ENCODE measurements at places on chromosomes 7 and 10.

- DNase-seq, result peak; percentile 86
Measured at GRCh38 chr7:27095897-27096767, at the start of gene HOXA1. TSS of gene HOXA1 (minus strand) at chr7:27096000. CDS start at chr7:27095912, 88 bp downstream.

- no peak for DNase-seq
Measured at GRCh38 chr10:33382216-33382600, 47.7 kb upstream of the NRP1 start.

DNA sequence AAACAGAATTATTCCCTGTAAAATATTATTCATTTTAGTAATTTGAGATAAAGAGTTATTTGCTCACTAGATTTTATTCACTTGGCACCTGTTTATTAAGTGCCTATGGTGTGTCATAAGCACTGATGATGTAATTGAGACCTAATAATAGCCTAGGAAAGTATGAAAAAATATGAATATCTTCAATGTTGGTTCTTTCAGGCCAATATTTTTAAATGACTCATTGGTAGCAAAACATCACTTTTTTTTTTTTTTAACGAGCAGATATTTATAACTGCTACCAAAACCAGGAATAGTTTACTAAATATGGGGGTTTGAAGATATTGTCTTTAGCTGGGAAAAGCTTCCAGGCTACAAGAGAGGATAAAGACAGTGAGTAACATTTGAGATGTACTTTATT is 228.0 kb downstream of the PRKG1 start:
- DNase-seq, result no peak

GRCh38 chr7:101294832-101295121 is 26.8 kb downstream of the IFT22 start:
- DNase-seq, result no peak

GRCh38 chr7:139543801-139544603 is 20.5 kb downstream of the CLEC2L start:
- DNase-seq, result peak; percentile 22

GRCh38 chr10:75291805-75292204 is 56.0 kb upstream of the COMTD1 start:
- DNase-seq, result no peak

DNA sequence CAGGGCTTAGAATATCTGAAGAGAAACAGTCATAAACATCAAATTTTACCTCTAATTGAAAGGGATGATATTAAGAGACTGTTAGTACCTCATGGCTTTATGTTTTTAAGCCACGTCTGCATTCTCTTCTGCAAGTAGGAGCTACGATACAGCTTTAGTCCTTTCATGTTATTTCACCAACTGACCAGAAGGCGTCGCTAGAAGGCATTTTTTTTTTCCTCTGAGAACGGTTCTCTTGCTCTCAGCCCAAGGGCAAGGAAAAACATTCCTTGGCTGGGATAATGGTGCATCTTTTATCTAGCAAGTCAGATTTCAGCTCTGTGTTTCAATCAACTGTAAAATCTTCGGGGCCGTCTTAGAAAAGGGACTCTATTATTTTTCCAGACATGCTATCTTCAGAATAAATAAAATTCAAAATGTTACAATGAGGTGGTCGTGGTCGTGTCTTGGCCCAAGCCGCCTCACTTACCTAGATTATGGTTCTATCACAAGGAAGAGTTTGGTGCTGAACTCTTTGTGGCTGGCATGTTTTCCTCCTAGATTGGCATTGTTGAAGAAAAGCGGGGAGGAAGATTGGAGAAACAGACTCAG is 41.6 kb upstream of the LYZL2 start:
- peak; percentile 70 for DNase-seq

GRCh38 chr7:36161996-36162395 is 8.9 kb downstream of the EEPD1 start:
- DNase-seq, result peak; percentile 6

- DNase-seq, result no peak
Measured at GRCh38 chr10:43218206-43218950, 48.5 kb downstream of the RASGEF1A start.

DNA sequence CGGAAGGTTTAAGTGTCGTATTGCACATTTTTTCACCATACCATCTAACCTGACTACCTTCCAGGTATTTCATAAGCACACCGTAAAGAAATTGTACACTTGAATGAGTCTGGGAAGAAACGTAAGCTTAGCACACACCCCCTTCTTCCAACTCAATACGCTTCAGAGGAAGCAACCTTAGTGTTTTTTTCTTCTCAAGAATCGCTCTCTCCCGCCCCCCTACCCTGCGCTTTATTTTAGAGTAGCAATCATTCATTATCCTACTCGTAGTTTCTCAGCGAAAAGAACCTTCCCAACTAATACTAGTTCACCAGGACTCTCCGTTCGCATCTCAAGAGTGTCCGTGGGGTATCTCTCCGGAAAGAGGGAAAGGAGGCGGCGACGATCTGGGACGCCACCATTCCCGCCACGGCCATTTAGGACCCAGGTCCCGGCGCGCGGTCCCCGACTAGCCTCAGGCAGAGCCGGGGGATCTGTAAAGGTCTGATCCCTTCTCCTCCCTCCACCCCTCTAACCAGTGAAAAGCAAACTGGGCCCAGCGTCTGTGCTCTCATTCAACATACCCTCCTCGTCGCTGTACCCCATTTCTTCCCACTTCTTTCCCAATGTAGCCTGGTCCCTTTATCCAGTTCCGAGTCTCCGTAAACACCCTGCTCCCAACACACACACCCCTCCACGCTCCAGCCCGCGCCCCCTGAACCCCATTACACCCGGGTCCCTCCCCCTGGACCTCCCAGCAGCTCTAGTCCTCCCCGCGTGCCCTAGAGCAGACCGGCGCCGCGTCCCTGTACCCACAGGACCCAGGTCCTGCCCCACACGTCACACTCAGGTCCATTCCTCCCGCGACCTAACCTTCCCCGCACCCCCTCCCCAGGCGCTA is 16.0 kb downstream of the MYOZ1 start:
- peak; percentile 85 for DNase-seq

GRCh38 chr7:87715545-87715944 is 87.3 kb downstream of the RUNDC3B start:
- no peak for DNase-seq

GRCh38 chr7:17598846-17599245 is 300.4 kb downstream of the AHR start:
- no peak for DNase-seq

DNA sequence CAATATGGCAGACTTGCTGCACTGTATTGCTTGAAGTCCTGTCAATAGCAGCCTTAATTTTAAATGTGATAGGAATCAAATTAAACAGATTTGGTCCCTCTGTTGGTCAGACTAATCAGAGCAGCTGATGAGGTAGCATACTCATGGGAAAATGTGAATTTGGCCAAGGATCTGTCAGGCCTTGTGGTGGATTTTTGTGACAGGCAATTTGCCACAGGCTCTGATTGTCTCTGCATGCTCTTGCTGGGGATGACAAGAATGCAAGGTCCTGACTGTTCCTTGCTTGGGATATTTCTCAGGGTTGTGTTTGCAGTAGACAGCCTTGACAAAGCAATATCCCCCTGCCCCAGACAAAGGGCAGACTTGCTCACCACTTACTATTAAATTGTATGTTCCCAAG is 41.5 kb upstream of the GARS1 start:
- DNase-seq, result no peak

DNA sequence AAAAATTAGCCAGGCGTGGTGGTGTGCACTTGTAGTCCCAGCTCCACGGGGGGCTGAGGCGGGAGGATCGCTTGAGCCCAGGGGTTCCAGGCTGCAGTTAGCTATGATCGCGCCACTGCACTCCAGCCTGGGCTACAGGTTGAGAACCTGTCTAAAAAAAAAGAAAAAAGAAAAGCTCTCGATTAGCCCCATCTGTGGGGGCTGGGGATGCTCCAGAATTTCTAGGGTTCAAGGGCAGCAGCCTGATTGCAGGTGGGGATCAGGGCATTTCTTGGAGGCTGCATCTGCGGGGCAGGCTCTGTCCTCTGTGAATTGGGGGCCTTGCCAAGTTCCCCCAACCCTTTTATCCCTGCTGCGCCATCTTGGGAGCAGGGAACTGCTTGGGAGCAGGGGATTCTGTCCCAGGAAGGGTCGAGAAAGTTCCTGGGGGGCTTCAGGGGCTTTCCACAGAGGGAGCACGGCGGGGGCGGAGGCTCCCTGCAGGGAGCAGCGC is 651 bp upstream of the ARPC1A start:
- peak; percentile 32 for DNase-seq

- DNase-seq, result no peak
Measured at GRCh38 chr10:70158113-70158512, 11.6 kb upstream of the TYSND1 start.

- DNase-seq, result no peak
Measured at GRCh38 chr7:82015751-82016150, 245.9 kb upstream of the HGF start.

GRCh38 chr7:30755384-30756154 is 3.6 kb downstream of the INMT start:
- DNase-seq, result no peak

DNA sequence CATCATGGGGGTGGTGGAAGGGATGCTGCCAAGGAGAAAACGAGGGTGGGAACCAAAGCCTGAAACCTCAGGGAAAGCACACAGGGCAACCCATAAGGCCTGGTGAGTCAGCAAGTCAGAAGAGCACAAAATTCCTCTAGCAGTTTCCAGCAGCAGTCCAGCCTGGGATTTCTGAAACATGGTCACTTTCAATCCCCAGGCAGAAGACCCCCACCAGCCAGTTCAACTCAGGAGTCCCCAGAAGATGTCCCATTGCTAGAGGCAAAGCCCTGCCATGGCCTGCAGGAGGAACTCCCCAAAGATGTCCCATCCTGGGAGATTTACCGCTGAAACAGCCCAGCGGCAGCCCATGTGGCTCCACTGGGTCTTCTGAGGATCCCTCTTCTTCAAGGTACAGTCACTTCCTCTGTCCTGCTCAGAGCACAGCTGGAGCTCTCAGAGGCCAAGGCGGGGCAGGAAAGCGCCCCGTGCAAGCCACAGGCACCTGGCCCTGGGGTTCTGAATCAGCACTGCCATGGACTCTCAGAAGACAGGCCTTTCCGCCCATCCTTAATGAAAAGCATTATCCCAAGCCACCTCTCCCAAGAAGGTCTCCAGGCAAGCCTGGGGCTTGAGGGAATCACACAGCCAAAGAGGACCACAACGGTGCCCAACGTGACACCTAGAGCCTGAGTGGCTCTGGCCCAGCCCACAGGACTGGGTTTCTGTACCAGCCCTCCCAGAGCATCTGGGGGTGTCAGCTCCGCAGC is 196.9 kb downstream of the GRID1 start:
- no peak for DNase-seq

- DNase-seq, result peak; percentile 65
Measured at GRCh38 chr7:43721193-43721806, 8.0 kb downstream of the COA1 start.

DNA sequence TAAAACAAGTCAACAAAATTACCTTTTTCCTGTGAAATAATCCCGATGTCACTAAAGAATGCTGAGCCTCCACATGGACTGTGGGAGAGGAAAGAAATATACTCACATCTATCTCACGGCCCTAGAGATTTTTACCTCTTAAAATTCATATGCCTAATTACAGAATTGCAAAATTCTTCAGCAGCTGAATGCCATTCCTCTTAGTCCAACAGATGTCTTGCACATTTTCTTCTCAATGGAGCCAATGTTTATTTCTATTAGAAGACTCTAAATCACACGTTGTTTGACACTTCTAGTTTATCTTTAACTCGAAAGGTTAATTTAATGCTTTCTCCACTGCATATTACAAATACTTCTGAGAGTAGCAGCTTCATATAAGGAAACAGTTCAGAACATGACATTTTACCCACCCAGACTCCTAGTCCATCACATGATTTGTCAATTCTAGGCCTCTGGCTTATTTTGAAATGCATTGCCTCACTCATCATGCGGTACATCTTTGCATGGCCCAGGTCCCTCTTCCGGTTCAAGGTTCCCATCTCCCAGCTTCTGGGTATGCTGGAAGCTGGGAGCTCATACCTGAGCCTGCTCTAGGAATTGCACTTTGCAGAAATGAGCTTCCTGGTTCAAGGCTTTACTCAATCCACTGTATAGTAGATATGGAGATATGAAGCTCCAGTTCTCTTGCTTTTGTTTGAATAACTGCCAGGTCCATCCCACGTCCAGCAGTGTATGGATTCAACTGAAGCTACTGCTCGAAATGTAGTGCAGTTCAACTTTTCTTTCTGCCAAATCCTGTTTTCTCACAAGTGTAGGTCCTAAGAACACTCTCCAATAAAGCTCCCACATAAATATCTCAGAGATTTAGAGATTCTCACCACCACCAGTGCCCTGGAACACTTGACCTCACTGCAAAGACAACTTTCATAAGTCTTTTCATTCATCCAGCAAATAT is 306.2 kb downstream of the GPR37 start:
- DNase-seq, result no peak

DNA sequence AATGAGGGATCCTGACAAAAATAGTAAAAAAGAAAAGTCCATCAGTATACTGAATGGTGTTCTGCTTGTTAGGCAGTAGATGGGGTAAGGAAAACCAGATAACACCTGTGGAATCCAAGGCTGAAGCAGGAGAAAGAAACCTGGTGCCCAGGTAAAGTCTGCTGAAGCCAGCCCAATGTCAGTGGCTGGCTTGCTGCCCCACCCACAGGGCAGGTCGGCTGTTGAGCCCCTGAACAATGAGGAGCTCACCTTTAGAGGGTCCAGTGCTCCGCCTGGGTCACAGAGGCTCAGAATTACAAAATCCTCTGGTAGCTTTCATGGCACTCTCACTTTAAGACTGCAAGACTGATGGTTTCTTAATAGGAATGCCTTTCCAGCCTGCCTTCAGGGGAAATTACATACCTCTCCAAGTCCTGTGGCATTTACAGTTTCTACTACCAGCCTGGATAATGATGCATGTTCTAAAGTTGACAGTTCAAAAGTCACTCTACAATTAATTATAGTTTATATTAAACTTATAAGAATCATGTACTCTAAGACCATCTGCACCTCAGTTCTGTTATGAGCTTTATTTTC is 23.8 kb downstream of the DHX32 start:
- no peak for DNase-seq

GRCh38 chr10:112738606-112739591 is 211.1 kb upstream of the TCF7L2 start:
- DNase-seq, result peak; percentile 43

DNA sequence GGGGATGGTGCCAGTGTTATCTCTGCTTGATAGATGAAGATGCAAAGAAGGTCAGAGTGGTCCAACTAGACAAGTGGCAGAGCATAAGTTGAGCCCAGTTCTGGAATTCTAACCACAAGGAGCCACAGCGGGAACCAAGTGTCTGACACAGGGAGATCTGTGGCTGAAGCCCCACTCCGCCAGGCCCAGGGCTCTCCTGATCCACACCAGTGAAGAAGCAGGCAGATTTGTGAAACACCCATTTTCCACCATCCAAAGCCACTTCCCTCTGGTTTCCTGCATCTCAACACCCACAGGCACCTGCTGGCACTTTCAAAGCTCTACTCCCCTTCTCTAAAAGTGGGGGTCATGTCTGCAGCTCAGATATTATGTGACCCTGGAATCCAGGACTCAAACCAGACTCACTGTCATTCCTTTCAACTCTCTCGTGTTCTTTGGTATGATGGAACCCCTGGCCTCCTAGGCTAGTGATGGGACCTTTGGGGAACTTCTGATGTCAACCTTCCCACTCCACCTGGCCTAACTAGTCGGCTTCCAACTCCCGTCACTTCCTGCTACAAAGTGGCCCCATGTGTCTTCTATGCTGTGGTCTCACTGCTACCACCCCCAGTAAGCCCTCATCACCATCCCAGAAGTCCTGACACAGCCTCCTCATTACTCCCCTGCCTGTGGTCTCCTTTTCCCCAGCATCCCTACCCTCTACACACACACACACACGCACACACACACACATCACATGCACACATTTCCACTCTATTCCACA is 177.6 kb downstream of the GRID1 start:
- no peak for DNase-seq

- peak; percentile 31 for DNase-seq
Measured at GRCh38 chr7:122067077-122067476, 77.0 kb downstream of the AASS start.

All from neural progenitor cell (in vitro differentiated cells).